ENCODE measurements at places on chromosomes 12 and 14. TPM values are rescaled to one million over a fixed set of nuclear protein-coding genes. Genes with fewer than 3 reads are reported as not detected.

DNA sequence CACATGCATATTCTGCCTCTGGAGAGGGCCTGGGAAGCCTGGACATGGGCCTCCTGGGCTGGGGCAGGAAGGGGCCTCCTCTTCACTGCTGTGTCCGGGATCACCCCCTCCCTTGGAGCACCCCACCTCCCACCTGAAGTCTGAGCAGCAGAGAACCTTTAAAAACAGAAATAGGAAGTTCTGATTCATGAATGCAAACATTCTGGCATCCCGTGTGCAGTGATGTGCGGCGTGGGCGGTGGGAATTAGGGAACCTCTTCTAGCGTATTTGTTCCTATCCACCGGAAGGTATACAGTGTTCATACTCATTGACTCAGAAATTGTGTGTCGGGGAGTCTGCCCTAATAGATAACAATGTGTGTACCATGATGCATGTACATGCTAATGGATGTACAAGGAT lies 46.2 kb downstream of the C14orf132 start:
- DNase-seq = no peak

- DNase-seq = no peak
Observed at GRCh38 chr12:29591140-29592020, 93.9 kb upstream of the OVCH1 start.

GRCh38 chr14:88547386-88547780 lies 7.4 kb downstream of the PTPN21 start:
- DNase-seq = no peak

GRCh38 chr14:55707365-55707804 lies 127.4 kb downstream of the KTN1 start:
- no peak for DNase-seq

- DNase-seq = no peak
Observed at GRCh38 chr12:17975763-17976162, 114.2 kb downstream of the RERGL start.

- DNase-seq = no peak
Observed at GRCh38 chr12:29320295-29321085, 60.5 kb downstream of the ERGIC2 start.

DNA sequence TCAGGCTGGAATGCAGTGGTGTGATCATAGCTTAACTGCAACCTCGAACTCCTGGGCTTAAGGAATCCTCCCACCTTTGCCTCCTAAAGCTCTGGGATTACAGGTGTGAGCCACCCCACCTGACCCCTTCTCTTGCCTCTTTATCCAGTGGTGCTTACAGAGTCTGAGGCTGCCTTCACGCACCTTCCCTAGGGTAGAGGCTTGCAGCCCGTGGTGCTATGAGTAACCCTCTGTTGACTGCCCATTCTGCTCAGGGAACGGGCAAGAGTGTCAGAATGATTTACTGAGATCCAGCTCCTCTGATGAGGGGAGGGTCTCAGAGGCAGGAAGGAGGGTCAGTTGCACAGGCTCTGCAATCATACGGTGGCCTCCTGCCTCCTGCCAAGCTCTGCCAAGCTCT lies 125.1 kb upstream of the TBX3 start:
- DNase-seq = no peak

- no peak for DNase-seq
Observed at GRCh38 chr12:12821975-12822374, 8.8 kb downstream of the DDX47 start.

DNA sequence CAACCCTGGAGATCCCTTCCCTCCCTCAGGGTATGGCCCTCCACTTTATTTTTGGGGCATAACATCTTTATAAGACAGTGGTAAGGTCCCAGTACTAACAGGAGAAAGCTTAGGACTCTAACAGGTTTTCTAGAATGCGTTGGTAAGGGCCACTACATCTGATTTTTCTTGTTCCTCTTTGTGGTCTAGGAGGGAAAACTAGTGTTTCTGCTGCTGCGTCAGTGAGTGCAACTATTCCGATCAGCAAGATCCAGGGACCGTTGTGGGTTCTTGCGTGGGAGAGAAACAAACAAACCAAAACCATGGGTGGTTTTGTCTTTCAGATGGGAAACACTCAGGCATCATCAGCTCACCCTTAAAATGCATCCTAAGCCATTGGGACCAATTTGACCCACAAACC lies 123.6 kb upstream of the SLC16A7 start:
- DNase-seq = peak; percentile 11

- peak; percentile 60 for DNase-seq
Observed at GRCh38 chr12:15788233-15789219, 662 bp downstream of the EPS8 start.

- DNase-seq = no peak
Observed at GRCh38 chr12:117980616-117981015, 11.8 kb upstream of the KSR2 start.

- DNase-seq = no peak
Observed at GRCh38 chr14:51805541-51805940, 54.9 kb upstream of the GNG2 start.

DNA sequence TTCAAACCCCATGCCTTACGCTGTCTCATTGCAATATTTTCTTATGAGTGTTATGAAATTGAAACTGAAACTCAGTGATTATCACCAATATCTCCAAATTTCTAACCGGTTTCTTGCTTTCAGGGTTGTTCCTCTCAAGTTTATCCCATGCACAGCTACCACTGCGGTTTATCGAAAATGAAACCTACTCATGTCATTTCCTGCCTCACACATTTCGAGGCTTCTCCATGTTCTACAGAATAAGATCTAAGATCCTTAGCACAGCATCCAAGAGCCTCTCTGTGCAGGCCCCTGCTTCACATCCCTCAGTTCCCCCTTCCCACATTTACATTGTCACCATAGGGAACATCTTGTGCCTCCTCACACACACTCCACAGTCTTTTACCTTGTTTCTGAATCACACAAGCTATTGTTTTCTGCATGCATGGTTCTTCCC lies 45.5 kb upstream of the FAR2 start:
- DNase-seq = no peak

DNA sequence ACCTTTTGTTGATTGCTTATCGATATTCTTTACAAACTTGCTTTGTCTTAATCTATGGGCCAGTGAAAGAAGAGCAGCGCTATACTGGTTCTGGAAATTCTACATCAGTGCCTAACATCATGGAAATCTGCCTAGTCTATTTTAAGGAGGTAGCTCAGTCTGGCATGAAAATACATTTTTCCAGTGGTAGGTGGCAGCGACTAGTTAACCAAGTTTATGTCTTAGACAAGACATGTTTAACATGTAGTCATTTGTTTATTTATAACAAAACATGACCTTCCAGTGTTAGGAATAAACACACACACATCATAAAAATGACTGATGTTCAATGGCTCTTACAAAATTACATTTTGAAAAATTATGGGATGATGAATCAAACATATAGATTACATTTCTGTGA lies 336.0 kb upstream of the SOX5 start:
- DNase-seq = no peak

DNA sequence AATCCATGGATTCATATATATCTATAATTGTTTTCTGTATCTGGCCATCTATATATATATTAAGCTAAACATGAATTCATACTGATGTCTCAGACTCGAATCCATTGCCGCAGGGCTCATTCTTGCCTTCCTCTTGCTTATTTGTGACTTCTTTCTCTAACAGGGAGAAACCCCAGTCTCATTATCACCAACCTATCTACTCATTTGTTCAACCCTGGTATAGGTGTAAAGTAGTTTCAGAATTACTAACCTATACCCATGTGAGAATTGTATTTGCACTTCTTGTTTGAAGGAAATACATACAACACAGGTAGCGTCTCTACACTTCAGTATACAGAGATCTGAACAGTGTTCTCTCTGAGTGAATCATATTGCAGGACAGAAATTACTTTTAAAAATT lies 77.7 kb downstream of the PTPN11 start:
- no peak for DNase-seq

- DNase-seq = no peak
Observed at GRCh38 chr14:21671371-21671770, 2.2 kb downstream of the OR4E1 start.

DNA sequence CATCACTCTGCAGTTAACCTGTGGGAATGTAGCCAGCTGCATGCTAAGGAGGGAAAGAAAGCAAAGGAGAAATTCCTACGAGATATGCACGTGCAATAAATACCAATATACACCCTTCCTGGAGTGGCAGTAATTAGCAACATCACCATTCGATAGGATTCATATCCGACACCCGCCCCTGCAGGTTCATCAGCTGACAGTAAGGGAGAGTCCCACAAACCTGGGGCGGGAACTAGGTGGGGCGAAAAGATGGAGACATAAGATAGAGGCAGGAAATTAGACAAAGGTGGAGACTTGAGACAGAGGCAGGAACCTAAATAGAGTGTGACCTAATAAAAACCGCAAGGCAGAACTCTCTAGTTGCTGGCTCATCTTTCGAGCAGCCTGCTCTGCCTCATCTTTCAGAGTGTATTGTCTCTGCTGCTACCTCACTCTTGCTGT lies 51.6 kb downstream of the PLEKHG3 start:
- DNase-seq = peak; percentile 75

- DNase-seq = no peak
Observed at GRCh38 chr14:100822532-100823296, 3.2 kb upstream of the MEG3 start.

DNA sequence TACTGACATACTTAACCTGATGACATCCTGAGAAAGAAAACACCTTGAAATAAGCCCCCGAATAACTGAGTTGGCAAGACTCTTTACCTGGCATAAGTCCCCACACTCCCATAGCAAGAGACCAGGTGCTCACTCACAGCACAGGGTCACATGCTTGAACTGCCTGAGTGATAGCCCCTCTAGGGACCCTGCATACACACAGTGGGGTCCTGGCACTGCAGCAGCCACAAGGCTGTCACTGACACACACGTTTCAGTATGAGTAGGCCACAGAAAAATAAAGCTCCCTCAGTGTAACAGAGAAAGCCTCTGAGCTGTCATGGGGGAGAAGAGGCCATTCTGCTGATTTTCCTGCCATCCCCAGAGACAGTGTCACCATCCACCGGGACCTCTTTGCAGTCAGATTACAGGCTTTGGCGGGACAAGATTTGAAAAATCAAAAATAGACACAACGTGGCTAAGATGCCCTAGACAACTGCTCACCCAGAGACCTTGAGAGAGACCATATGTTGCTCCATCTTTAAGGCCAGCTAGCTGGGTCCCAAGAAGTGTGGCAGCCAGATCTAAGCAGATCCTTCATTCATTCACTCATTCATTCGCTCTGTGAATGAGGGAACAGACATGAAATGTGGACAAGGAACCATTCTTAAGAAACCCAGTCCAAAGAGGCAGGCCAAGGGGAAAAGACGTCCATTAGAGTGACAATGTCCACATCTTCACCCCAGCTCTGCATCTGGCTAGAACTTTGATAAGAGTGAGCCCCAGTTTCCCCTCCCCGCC lies 1.6 kb downstream of the SCARB1 start:
- no peak for DNase-seq

GRCh38 chr12:3631272-3631637 lies 121.7 kb downstream of the CRACR2A start:
- DNase-seq = no peak

GRCh38 chr14:35858521-35859209 lies 32.5 kb downstream of the BRMS1L start:
- no peak for DNase-seq

GRCh38 chr12:65817866-65818265 lies 6.4 kb upstream of the HMGA2 start:
- DNase-seq = no peak

AQP6 gene
- not detected for total RNA-seq

SLC7A8 gene
- total RNA-seq = 26.4 TPM

SERPINA10 gene
- total RNA-seq = 0.20 TPM

DTX1 gene
- total RNA-seq = 0.67 TPM

A2M gene
- 165 TPM for total RNA-seq

CLEC2B gene
- total RNA-seq = 3.5 TPM
